ENCODE measurements at places on chromosomes 6 and 20.

GRCh38 chr6:115360602-115361325 is 699.9 kb downstream of the FRK start:
- no peak for DNase-seq

DNA sequence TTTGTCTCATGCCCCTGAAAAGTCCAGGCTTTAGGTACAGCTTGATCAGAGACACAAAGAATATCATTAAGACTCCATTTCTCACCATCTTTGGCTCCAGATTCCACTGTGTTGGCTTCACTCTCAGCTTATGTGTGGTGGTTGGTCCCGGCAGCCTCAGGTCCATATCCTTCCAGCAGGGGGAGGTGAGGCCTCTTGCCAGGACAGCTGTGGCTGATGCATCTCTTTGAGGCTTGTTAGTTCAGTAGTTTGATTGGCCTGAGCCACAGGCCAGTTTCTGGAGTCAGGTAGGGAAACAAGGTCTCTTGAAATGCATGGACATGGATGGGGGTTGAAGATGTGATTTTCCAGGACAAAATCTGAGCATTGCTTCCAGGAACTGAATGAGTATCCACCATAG is 62.4 kb downstream of the JAG1 start:
- DNase-seq: peak; percentile 27

DNA sequence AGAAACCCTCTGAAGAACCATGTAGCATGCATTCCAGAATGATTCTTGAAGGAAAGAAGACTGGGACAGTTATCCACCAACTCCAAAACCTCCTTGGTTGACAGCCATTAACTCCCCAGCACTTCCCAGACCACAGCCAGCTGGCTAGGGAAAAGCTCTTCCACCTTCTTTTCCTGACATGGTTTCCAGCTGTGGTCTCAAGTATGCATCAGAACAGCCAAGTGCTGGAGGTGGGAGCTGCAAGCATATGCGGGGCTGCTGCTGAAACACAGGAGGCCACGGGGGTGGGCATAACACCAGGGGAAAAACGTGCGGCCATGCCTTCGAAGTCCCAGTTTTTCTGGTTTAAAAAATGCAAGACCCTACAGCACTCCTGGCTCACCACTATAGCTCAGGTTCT is 108.0 kb upstream of the FAM184A start:
- DNase-seq: no peak

DNA sequence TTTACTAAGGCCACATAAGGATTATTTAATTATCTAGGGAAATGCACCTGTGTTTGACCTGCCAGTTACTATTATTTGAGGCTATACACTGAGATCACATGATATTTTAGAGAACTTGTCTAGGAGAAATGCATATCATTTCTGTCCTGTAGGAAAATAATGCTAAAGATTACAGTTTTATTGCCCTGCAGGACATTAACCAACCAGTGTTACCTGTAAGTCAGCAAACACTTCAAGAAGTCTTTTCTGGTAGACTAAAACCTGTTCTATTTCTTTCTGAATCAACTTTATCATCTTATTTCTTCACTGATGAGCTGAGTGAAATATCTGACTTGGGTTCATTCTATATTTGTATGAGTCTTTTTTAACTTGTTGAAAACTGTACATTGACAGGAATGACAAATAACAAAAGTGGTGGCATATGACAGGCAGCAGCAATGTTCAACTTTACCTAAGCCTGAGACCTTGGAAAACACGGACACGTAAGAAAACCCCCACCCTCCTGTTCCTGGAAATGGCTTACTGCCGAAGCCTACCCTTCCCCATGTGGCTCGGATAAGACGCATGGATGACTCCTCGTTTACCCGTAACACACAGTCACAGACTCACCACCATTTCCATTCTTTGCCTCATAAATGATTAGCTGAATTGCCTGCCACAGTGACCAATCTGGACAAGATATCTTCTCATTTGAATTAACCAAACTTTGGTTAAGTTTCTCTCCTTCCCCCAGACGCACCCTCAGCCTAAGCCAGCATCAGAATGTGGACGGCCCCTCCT is 118.0 kb upstream of the CD93 start:
- no peak for DNase-seq

- peak; percentile 46 for DNase-seq
Observed at GRCh38 chr20:51797357-51798025, 4.8 kb downstream of the SALL4 start.

- DNase-seq: peak; percentile 37
Observed at GRCh38 chr20:46347841-46348803, 39.8 kb upstream of the CDH22 start.

DNA sequence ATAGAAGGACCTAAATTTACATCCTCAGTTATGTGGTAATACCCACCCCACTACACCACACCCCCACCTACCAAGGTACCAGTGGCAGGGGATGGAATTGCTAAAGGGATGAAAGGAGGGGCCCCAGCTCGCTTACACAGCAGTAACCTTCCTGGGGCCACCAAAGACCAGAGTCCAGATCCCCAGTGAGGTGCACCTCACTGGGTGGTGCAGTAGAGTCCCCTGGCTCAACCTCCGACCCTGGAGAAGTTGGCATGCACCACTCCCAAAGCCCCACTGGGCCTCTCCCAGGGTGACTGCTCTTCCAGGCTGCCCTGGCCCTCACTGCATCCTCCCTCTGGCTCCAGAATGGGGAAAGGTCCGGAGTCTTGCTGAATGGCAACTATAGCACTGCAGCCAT is 816 bp downstream of the UNC5CL start:
- no peak for DNase-seq

- no peak for DNase-seq
Observed at GRCh38 chr20:52242237-52243230, 51.0 kb upstream of the ZFP64 start.

Measured in HEK293T (cell line).